Neural progenitor cell (in vitro differentiated cells): ENCODE measurements at places on chromosomes 3 and 15. TPM values are rescaled to one million over a fixed set of nuclear protein-coding genes. Genes with fewer than 3 reads are reported as not detected.

CCR3 gene
- not detected in 2 replicates for total RNA-seq

LSAMP gene
- 13.3 and 18.0 TPM in 2 replicates for total RNA-seq

- no peaks in the 10 kb centered on the region for H3K36me3 ChIP-seq
- no peaks in the 10 kb centered on the region for H3K4me1 ChIP-seq
- H3K27ac ChIP-seq, result no peak overlapping the region
- H3K27me3 ChIP-seq, result no peaks in the 10 kb centered on the region
- DNase-seq, result no peak
- no peak overlapping the region for H3K4me3 ChIP-seq
Observed at GRCh38 chr3:158005391-158006100, 100.7 kb downstream of the SHOX2 start.

DNA sequence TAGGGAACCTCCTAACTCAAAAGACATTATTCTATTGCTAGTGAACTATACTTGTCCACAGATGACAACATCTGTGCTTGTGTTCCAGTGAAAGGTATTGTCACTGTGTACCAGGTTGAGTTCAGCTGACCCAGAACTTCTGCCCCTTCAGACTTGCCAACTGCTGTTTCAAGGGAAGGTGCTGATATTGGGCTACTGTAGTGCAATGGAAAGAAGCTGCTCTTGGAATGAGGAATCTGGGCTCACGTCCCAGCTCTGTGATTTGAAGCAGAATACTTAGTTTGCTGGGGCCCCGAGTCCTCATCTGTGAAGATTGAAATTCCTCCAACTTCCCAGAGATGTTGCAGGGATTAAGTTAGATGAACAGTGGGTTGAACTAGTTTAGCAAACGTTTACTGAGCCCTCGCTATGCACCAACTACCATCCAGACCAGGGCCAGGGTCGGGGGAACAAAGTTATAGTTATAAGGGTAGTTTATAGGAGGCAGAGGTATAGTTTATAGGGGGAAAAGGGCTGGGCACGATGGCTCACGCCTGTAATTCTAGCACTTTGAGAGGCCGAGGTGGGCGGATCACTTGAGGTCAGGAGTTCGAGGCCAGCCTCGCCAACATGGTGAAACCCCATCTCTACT, 15.9 kb upstream of the UMPS start:
- no peaks in the 10 kb centered on the region for H3K27me3 ChIP-seq
- no peaks in the 10 kb centered on the region for H3K4me1 ChIP-seq
- no peaks in the 10 kb centered on the region for H3K36me3 ChIP-seq

GRCh38 chr3:124202754-124203153, 210.8 kb upstream of the ROPN1 start:
- H3K36me3 ChIP-seq, result no peaks in the 10 kb centered on the region
- no peak overlapping the region for H3K4me3 ChIP-seq
- no peaks in the 10 kb centered on the region for H3K27me3 ChIP-seq
- H3K4me1 ChIP-seq, result peaks cover 25% of the 10 kb centered on the region
- no peak for DNase-seq

DNA sequence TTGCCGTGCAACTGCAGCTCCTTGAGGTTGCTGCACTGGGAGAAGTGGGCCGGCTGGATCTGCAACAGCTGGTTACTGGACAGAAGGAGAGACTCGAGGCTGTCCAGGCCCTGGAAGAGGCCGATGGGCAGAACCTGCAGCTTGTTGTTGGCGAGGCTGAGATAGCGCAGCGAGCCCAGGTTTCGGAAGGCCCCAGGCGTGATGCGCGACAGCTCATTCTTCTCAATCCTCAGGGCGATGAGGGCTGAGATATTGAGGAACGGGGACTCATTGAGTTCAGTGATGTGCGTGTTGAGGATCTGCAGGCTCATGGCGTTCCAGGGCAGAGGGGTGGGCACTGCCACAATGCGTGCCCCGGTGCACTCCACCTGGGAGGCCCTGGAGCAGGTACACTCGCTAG, 9.0 kb downstream of the LRRC15 start:
- H3K4me1 ChIP-seq, result peaks cover 13% of the 10 kb centered on the region
- no peak overlapping the region for H3K4me3 ChIP-seq
- H3K27me3 ChIP-seq, result no peaks in the 10 kb centered on the region
- no peak for DNase-seq
